ENCODE measurements at places on chromosomes 6 and 20.

- no peak for DNase-seq
Measured at GRCh38 chr6:49841424-49841823, 24.9 kb downstream of the CRISP1 start.

DNA sequence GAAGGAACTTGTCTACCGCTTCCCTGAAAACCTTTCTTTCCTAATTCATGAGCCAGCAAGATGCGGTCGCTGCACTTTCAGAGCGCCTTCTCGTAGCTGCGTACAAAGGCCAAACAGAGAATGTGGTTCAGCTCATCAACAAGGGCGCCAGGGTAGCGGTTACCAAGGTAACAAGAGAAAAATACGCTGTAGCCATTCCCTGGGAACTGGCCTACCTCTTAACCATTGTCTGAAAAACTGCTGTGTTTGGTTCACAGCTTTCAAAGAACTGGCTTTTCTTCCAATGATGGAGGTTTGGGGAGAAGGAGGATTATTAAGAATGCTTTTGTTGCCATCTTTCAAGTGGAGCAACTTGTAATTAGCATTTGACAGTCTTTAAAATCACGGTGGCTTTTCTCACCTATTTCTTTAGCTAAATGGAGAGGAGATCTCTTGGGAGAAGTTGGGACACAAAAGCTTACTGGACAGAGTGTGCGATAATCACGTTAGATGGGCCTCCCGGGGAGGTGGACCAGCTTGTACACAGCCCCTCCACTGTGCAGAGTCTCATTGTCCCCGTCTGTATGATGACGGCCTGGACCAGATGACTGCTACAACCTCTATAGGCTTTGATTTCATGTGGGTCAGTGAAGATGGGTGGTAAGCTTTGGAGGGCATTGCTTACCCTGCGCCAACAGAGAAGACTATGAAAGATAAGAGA is 71.5 kb downstream of the LYRM2 start:
- DNase-seq, result no peak

GRCh38 chr6:115467726-115468125 is 593.0 kb downstream of the FRK start:
- DNase-seq, result no peak

DNA sequence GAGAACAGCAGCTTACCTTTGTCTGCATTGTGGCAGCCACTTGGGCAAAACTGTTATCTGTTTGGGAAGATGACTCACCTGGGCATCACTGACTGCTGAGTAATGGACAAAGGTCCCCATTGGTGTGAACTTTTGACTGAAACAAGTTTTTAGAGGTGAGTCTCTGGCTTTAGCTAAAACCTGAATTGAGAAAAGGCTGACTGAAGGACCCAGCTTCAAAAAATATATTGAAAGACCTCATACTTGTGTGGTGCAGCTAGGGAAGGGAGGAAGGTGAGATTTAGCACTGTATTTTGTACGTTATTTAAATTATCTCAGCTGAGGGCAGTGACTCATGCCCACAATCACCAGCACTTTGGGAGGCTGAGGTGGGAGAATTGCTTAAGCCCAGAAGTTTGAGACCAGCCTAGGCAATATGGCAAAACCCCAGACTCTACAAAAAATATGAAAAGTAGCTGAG is 4.5 kb upstream of the CITED2 start:
- DNase-seq, result no peak

GRCh38 chr6:16555550-16555949 is 205.7 kb downstream of the ATXN1 start:
- no peak for DNase-seq

DNA sequence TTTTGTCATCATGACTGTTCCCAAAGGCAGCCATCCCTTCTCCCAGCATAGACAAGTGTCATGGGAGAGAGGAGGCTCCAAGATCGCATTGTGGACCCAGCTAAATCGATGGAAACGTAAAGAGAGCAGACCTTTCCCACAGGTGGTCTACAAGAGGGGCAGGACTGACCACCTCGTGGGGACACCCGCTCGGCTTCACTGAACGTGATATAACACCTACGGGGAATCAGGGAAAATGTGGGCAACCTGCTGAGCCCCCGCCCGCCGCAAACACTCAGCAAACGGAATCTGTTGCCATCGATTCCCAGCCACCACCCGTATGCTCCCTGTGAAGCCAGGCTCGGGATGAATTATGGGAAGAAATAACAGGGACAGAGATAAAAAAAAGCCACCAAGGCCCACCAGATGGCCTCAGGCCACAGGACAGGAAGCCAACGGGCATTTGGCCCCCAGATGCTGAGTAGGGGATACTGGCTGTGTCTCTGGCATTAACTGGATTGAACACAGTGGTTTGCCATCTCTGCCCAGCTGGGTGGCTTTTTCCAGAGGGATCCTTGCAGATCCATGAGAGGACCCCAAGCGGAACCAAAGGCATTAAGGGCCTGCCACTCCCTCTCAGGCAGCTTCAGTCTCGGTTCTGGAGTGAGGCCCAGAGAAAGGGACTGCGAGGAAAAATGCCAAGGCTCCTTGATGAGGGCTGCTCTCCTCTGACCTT is 44.4 kb downstream of the BMP7 start:
- DNase-seq, result no peak
